ENCODE measurements at places on chromosomes 7 and 10.
A peak's percentile ranks its signal among the peaks of the same experiment; 100 is the strongest.

DNA sequence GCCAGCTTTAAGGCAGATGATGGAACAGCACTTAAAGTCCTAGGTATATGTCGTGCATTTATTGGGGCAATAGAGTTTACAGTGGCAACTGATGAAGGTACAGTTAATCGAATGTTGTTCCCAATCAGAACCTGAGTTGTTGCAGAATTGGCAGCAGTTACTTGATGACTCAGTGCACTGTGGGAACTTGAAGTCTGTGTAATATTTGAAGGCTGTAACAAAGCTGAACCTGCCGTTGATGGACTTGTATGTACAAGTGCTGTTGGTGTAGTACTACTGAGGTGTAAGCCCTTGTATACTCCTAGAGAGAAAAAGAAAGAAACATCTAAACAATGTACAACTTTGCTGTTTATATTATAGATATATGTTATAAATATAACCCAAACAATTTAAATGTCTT, 75.3 kb downstream of the EPC1 start:
- no peak for DNase-seq

- DNase-seq: no peak
Observed at GRCh38 chr7:131299074-131299473, 28.6 kb upstream of the MKLN1 start.

- DNase-seq: peak; percentile 4
Observed at GRCh38 chr10:109956454-109957091, 33.3 kb upstream of the XPNPEP1 start.

GRCh38 chr10:121418126-121418777, 180.0 kb downstream of the FGFR2 start:
- no peak for DNase-seq

DNA sequence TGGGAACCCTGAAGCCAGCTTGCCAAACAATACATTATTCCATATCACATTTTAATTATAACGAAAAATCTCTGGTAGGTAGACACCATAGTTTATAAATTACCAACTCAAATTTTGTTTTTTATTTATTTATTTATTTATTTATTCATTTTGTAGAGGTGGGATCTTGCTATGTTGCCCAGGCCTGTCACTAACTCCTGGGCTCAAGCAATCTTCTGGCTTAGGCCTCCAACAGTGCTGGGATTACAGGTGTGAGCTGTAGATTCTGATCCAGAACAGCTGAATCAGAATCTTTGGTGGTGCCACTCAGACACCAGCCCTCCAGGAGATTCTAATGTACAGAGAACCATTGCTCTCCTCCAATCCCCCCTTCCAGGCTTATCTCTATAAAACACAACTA, 1.7 kb downstream of the PON2 start:
- DNase-seq: no peak

- DNase-seq: no peak
Observed at GRCh38 chr10:14625765-14626525, 148.8 kb downstream of the FAM107B start.

GRCh38 chr10:79054203-79055099, 14.3 kb upstream of the ZMIZ1 start:
- DNase-seq: no peak

DNA sequence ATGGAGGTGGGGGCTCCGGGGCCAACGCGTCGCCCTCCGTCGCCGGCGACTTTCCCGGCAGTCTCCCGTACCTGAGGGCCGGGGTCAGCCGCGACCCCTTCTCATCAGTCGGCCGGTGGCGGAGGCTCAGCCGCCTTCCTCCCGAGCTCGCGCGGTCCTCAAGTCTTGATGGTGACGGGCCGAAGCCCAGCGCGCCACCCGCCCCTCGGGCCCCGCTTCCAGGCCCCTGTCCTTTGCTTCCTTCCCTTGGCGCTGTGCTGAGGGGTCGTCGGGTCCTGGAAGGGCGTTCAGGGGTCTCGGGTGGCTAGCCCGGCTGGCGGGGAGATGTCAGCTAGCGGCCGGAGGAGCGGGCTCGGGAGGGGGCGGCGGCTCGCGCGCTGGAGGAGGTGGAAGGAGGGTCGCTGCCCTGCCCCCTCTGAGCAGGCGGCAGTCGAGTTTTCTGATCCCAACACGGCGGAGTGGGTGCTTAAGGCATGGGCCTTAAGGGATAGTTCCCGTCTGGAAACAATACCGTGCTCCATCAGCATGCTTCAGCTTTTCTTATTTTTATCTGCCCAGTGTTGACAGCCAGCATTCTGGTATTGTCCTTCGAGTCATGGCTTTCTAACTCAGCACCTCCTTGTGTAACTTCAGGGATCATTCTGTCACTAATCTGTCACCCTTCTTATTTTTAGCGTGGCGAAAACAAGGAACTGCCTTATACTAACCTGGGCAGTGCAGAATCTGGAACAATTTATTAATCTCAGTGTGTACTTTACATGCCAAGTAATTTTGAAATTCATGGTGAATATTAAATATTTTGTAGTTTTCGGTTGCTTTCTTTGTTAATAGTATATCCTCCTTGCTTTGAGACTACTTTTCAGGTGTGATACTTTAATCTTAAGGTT, 748 bp downstream of the PHTF2 start:
- DNase-seq: no peak

DNA sequence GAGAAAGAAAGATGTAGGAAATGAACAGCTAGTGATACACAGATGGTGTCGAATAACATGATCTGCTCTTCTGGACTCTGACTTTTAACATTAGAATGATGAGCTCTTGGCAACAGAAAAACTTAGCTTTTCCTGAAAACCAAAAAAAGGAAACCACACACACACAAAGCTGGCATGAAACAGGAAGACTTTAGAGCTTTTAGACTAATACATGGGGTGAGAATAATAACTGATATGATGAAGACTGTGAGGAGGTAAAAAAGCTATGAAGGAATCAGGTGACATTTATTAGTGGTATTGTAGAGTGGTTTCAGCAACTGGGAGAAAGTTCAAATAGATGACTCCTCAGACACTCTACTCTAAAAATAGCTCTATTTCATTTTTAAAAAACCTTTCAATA, 491.9 kb downstream of the PARD3 start:
- DNase-seq: no peak

DNA sequence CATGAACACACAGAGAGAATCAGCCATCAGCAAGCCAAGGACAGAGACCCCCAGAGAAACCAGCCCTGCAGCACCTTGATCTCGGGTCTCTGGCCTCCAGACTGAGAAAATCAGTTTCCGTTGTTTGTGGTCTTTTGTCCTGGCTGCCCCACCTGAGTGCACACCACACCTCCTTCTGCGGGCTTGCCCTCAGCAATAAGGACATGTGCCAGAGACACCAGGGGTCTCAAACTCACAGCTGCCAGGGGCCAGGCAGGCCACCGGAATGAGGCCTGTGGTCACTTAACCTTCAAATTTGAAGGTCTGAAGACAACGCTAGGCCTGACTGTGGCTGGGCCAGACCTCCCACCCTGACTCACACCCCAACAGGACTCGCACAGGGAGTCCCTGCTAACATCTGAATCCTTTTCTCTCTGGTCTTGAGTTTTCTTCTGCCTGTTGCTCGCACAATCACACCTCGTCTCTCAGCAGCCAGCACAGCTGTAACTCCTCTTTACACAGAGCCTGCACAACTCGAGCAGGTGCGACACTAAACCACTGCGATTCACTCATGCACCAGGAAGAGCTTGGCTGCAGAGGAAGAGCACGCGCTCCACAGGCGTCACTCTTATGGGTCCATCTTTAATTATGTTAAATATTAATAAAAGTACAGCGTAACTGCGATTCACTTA, 86.2 kb downstream of the CHST15 start:
- no peak for DNase-seq

GRCh38 chr7:155997431-155998327, 185.4 kb upstream of the SHH start:
- no peak for DNase-seq

DNA sequence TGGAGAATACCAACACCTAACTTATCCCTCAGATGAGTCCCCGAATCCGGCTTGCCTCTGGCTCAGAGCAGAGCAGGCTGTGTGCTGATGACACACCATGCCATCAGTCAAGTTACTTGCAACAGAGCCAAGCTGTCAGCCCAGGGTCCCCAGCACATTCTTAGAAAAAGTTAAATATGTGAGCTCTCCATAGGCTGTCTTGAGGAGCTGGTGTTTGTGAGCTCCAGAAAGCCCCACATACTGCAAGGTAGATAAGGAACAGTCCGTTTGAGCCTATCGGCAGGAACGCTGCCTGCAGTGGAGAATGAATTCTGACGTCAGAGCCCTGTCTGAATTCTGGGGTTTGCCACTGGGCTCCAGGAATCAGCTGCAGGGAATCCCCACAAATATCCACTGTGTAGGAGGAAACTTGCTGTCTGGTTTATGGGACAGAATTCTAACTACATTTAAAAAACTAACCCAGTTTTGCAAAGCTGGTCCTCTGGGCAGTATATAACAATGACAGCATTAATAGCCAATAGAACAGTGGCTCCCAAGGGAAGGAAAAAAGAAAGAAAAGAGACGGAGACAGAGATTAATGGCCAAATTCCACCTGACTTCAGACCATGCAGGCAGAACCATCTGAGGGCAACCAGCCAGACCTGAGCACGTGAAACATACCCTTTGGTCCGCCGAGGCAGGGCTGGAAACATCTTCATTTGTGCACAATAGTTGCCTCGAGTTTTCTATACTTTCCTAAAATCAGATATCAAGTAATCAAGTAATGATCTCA, 3.6 kb downstream of the SFXN4 start:
- DNase-seq: peak; percentile 65

DNA sequence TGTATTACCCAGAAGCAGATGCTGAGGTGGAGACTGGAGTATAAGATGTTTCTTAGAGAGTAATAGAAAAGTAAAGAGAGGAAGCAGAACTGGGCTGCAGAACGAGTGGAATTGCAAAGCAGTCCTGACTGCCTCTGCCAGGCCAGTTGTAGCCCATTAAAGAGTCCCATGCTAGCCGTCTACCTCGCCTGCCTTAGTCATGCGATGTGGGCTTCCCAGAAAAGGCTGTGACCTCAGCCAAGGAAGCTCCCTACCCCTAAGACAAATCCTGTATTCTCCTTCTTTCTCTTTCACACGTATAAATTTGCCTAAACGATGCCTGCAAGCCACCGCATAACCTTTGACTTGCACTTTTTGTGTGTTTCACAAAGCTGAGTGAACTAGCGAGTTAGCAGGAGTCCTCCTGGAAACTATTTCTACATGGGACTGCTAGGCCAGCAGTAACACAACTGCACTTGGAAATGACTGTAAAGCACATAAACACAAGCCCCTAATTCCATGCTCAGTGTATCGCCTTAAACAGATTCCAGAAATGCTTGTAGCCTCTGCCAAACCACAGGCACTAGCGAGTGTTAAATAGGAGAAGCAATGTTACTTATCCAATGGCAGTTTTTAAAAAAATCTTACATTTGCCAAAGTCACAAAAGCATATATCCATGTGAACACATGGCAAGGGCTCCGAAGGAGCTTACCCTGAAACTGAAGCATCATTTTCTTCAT, 47.4 kb upstream of the GNAI1 start:
- DNase-seq: peak; percentile 68

DNA sequence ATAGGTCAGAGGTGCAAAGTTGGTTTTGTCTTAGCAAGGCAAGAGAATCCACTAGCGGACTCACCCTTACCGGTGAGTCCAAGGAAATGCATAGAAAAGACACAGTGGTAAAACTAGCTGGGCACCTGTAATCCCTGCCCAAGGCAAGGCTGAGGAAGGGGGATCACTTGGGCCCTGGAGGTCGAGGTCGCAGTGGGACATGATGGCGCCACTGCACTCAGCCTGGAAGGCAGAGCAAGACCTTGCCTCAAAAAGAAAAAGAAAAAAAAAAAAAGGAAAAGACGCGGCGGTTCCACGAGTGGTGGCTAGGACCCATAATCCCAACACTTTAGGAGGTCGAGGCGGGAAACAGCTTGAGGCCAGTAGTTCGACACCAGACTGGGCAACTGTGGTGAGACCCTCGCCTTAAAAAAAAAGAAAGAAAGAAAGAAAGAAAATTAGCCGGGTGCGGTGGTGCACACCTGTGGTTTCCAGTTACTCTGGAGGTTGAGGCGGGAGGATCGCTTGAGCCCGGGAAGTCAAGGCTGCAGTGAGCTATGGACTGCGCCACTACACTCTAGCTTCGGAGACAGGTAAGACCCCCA, 820 bp upstream of the OTUD1 start:
- no peak for DNase-seq

- no peak for DNase-seq
Observed at GRCh38 chr10:94983555-94983954, 45.1 kb downstream of the CYP2C9 start.

DNA sequence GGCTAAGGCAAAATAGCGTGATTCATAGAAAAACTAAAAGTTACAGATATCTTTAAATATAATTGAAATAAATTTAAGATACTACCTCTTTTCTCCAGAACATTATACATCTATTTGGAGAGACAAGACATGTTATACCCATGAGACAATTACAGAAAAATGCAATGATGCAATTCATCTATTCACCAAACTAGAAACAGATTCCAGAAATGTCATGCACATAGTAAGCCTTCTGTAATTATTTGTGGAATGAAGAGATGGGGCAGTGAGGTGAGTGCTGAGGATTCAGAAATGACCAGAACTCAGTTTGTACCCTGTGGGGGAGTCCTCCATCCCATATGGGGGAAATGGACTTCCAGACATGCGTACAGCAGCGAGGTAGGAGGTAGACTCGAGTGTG, 99.4 kb downstream of the MKX start:
- DNase-seq: peak; percentile 70

DNA sequence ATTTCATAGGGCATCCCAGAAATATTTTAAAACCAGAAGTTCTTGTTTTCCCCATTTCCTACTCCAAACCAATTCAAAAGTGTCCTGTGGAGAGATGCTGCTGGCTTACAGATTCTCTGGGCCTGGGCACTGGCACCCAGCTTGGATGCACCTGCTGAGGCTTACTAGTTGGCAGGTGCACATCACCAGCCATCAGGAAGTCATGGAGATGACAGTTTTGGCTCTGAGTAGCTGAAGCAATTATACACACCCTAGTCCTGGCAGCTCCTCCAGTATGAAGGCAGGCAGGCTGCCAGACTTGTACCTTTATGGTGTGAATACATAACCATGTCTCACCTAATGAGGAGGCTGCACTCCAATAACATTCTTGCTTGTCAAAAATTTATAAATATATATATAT, 276.6 kb upstream of the GHITM start:
- DNase-seq: no peak

- DNase-seq: no peak
Observed at GRCh38 chr7:5631152-5631551, 150.3 kb downstream of the RNF216 start.

DNA sequence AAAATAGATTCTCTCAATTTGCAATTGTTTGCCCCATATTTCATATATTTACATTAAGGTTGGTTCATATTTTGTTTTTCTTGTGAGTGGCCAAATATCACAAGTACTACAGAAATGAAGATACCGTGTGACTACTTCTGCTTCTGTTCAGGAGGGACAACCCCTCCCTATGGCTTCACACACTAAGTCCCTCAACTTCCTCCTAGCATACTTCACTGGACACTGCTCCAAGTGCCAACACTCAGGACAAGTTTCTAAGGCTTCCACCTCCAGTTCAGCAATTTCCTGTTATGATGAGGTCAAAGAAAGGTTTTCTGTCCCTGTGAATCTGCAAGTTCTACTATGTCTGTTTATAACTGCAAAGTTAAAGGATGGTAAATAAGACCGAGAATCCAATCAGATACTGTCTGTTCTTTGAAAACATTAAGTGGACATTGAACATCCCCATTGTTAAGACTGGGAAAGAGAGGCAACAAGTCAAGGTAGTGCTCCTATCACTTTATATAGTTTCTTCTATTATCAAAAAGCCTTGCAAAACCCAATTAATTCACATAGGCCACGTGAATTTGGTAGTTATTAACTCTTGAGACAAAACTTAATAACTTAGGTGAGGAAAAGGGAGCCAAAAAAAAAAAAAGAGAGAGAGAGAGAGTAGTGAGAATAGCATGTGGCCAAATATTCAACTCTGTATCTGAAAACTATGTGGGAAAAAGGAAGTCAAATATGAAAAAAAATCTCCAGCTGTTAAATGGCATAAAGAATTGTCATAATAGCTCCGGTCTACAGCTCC, 81.3 kb upstream of the DKK1 start:
- DNase-seq: no peak
